ENCODE measurements at places on chromosomes 2 and 18. TPM values are rescaled to one million over a fixed set of nuclear protein-coding genes. Genes with fewer than 3 reads are reported as not detected.

ANKRD23 gene
- 9.3 TPM for total RNA-seq

FN1 gene
- 89.6 TPM for total RNA-seq

APCDD1 gene
- 49.8 TPM for total RNA-seq

CFAP65 gene
- 0.93 TPM for total RNA-seq

PROM2 gene
- 2.7 TPM for total RNA-seq

RGPD4 gene
- 0.05 TPM for total RNA-seq

NPHP1 gene
- total RNA-seq = 8.5 TPM

DNA sequence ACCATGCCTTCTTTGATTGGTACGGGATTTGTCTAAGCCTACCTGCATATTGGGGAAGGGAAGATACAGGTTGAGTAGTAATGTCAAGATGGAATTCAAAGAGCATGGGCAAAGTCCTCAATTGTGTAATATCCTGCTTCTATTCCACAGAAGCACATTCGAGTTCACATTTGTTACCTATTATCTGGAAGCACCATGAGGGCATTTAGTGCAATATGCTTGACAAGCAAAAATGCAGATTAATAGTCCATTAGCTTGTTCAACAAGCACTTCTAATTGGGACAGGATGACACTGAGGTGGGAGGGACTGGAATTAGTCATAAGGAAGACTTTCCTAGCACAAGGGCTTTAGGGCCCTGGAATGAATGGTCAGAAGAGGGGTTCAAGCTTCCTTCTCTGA is 40.5 kb downstream of the MYO5B start:
- DNase-seq = no peak

- no peak for DNase-seq
Observed at GRCh38 chr2:196391149-196391479, 219.7 kb upstream of the STK17B start.

- DNase-seq = no peak
Observed at GRCh38 chr18:42480441-42480840, 525.4 kb downstream of the PIK3C3 start.

DNA sequence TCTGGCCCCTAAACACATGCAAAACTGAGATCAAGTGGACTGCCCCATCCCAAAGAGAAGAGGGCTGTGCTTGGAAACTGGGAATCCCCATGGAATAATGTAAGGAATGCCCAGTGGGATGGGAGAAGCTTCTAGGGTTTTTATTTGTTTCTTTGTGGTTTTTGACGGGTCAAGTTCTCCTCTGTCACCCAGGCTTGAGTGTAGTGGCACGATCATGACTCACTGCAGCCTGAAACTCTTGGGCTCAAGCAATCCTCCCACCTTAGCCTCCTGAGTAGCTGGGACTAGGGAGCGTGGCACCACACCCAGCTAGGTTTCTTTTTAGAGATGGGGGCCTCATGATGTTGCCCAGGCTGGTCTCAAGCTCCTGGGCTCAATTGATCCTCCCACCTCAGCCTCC is 101.7 kb upstream of the ZSWIM2 start:
- DNase-seq = no peak

DNA sequence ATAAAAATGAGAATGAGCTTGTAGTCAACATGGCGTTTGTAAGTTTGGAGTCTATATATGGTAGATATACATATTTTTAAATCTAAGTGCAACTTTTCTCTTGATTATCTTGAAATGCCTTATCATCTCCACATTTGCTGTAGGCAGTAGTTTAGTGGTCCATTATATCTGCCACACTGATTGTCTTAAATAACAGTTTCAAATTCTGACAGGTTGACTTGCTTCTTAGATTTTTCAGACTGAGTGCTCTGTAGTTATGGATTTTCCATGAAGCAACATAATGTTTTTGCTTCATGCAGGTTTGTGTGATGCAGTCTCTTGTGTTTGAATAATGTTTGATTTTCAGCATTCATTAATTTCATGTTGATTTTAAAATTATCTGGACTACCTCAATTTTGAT is 12.3 kb downstream of the PARD3B start:
- DNase-seq = no peak

GRCh38 chr2:75174981-75175380 is 24.3 kb downstream of the TACR1 start:
- DNase-seq = no peak

GRCh38 chr2:98895901-98896300 is 40.1 kb downstream of the CRACDL start:
- DNase-seq = no peak

DNA sequence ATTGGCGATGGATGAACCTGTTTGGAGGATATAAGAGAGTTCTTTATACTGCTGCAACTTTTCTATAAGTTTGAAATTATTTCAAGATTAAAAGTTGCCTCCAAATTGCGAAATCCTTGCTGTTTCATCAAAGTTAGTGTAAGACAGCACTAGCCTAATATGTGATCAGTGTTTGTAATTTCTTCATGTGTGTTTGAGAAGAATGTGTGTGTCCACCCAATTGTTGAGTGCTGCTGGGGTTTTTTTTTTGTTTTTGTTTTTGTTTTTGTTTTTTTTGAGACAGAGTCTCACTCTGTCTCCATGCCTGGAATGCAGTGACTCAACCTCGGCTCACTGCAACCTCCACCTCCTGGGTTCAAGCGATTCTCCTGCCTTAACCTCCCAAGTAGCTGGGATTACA is 33.4 kb downstream of the CDK15 start:
- no peak for DNase-seq

DNA sequence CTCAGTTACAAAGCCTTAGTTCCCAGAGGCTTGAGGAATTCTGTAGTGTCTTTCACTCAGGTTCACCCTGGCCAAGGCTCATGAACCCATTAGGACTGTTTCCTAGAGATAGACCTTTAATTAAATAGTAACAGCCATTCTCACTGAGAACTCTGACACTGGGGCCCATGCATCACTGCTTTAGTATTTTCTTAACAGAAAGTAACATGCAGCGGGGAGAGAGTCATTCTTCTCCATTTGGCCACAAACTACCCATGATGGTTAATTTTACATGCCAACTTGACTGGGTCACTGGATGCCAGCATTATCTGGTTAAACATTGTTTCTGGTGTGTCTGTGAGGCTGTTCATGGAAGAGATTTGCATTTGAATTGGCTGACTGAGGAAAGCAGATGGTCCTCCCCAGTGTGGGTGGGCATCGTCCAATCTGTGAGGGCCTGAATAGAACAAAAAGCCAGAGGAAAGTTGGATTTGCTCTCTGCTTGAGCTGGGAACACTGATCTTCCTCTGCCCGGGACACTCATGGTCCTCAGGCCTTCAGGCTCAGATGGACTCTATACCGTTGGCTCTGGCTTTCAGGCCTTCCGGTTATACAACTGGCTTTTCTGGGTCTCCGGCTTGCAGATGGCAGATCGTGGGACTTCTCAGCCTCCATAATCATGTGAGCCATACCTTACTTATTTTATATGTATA is 5.6 kb upstream of the CPLX4 start:
- DNase-seq = no peak

GRCh38 chr18:79507546-79508480 is 112.1 kb downstream of the NFATC1 start:
- no peak for DNase-seq

DNA sequence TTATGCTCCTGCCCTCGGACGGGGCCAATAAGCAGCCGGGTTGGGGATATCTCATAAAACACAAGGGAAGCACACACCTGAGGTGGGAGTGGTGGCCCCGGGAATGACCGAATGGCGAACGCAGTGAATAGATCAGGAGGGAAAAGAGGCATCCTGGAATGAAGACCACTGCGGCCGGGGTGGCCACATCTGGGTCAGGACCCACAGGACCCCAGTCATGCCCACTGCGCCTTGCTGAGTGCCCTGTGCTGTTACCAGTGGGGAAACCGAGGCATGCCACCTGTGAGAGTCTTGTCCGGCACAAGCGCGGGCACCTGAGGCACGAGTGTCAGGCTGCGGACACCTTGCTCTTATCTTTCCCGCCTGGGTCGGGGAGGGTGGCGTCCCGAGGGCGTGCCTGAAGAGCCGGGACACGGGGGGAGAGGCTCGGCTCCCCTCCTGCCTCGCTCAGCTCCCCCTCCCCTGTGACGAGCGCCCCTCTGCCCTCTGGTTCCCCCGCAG is 1.6 kb downstream of the PDCD1 start:
- no peak for DNase-seq
